Stimulated activated CD4-positive, alpha-beta T cell treated with anti-CD3 and anti-CD28 coated beads, TNF-alpha, amount 100 ng/mL, for 4 hours (primary cell): ENCODE measurements at places on chromosomes 3 and 15.

- DNase-seq = no peak
Observed at GRCh38 chr15:74725845-74726773, 781 bp upstream of the CYP1A1 start.

- no peak for DNase-seq
Observed at GRCh38 chr3:146227486-146227885, 23.4 kb downstream of the PLSCR4 start.

DNA sequence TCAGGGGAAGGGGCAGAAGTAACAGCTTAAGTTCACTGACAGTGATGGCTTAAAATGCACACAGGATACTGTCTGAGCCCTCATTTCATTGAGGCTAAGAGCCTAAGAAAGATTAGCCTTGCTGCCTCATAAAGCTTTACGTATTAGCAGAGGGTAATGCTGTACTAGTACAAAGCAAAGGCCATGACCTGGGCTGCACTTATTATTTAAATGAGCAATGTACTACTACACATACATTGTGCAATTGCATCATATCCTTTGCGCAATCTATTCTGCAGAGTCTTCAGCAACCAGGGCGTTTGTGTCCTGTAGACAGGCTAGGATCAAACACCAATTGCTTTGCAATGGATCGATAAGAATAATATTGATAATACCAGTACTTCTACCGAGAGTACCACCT, 221.8 kb downstream of the TPRG1 start:
- no peak for DNase-seq

- DNase-seq = no peak
Observed at GRCh38 chr3:43872901-43873300, 182.2 kb downstream of the ABHD5 start.

DNA sequence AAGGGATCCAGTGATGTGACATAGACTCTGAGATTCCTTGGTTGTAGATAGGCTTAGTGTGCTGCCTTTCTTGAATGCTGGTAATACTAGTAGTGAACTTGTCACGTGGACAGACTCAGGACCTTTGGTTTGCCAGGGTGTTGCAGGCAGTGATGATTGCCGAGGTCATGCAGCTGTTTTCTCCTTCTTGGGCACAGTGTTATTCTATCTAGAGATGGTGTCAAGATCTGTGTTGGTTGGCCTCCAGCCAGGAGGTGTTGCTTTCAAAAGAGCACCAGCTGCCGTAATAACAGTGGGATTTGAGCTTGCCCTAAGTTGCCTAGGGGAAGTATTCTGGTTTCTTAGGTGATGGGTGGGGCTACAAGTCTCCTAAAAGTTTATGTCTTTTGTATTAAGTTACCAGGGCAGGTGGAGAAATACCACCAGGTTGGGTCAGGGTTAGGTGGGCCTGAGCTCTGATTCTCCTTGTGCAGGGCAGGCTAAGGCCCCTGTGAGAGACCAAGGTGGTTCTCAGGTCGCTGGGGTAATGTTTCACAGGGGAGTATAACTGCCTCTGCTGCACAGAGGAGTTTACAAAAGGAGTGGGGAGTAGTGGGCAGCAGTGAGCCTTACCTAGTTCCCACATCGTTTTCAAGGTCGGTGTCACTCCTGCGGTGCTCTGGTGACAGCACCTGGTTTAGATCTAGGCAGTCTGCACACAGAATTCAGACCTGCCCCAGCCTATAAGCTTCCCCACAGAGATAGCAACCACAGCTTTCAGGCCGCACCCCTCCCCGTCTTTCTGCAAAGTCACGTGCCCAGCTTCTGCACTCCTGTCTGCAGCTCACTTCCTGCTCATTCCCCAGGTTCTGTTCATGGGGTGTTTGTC, 350.3 kb downstream of the DOCK3 start:
- peak; percentile 60 for DNase-seq

- DNase-seq = no peak
Observed at GRCh38 chr15:45151998-45152828, 22.4 kb downstream of the DUOX1 start.

- no peak for DNase-seq
Observed at GRCh38 chr15:74129586-74130154, 716 bp upstream of the ISLR2 start.

DNA sequence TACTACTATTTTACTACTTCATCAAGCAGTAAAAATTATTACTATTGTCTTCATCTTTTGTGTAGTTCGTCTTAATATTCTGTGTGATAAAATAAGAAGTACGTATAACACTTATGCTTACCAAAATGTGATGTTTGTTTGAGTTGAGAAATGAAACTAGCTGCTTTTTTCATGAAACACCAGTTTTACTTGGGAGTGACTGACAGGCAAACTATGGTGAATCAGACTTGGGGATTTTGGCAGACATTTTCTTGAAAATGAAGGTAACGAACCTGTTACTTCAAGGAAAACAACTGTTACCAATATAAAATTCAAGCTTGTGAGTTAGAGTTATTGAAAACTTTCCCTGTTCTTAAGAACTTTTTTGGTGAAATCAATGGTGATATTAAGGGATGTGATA, 10.3 kb downstream of the U2SURP start:
- no peak for DNase-seq

GRCh38 chr3:163622384-163622783, 1455.9 kb downstream of the SI start:
- no peak for DNase-seq

DNA sequence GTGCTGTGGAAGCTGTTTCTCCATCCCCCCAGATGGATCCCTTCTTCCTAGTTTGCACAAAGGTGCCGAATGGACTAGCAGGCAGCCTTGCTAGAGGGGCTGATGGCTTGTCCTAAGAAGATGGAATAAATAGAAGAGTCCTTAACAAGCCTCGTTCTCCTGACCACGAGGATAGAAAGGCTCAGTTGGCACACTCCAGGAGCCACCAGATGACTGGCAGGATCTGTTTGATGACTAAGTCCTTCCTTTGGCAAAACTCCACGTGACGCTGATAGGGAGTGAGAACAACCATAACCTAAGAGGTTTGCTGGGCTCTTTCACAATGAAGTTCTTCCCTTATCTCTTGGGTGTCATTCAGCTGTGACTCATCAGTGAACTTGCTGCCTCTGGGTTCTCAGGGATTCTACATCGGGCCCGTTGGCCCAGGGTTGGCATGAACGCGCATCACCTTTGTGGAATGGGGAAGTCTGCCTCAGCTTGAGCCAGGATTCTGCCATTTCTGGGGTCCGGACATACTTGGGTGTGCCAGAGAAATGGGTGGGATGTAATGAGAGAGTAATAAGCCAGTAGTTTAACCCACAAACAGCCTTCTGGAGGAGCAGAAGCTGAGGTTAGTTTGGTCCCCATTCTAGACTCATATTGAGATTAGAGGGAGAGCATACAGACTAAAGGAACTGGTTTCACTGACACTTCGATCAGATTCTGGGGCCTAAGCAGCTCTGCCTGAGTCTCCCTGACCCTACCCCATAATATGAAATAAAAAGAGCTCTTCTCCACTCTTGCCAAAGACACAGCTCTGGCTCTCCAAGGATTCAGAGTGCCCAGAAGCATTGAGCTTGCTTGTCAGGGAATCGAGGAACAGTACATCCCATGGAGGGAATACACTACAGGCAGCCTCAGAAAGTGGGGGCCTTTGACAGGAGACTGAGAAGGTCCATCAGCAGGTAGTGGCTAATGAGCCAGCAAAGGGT, 2.0 kb upstream of the MELTF start:
- no peak for DNase-seq

- no peak for DNase-seq
Observed at GRCh38 chr3:125961289-125961589, 7.7 kb upstream of the ROPN1B start.

- no peak for DNase-seq
Observed at GRCh38 chr3:124660599-124660998, 69.7 kb upstream of the UMPS start.

- no peak for DNase-seq
Observed at GRCh38 chr3:111653766-111654165, 58.6 kb upstream of the ZBED2 start.

DNA sequence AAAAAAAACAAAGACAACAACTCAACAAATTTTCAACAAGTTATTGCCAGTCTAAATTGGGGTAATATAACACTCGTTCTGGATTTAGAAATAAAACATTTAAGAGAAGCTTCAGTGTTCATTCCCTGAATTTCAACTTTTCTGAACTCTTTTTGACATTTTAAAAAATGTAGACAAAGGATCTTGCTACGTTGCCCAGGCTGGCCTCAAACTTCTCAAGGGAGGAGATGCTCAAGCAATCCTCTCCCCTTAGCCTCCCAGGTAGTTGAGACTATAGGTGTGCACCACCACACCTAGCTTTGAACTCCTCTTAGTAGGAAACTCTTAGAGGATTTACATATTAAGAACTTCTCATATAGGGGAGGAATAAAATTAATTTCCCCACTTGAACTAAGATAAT, 91.9 kb downstream of the AKAP13 start:
- DNase-seq = no peak
